OCI-LY7 (cell line): ENCODE measurements at places on chromosomes 5 and 9.
A peak's percentile ranks its signal among the peaks of the same experiment; 100 is the strongest.

DNA sequence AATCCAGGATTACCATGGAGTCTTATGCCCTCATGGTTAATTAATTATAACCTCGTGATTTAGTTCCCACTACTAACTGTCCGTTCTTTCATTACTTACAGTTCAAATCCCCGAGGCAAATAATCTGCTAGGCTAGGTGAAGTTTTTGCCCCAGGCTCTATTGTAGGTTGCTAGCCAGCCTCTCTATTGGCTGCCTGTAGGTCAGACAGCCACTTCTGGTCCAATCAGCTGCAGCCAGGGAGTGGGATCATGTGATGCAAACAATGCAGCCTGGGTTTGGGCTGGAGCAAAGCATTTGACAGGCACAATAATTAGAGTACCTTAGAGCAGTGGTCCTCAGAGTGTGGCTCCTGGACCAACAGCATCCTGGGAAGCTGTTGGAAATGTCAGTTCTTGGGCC, 17.7 kb downstream of the TMEM252 start:
- no peak for DNase-seq

- no peak for DNase-seq
These were observed 416.2 kb downstream of the IRX2 start for GRCh38 chr5:2335125-2335732.

DNA sequence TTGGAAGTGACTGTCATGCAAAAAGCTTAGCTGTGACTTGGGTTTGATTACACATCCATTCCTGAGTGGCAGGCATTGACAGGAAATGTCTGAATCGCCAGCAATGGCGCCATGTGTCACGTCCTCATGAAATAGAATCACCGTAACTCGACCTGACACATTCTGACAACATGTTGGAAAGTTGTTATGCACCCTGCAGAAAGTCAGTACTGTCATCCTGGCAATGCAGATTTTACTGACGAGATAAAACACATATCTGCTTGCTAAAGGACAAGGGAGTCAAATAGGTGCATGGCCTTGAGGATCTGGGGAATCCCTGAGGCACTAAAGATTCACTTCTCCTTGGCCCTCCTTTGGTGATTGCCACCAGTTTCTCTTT, 344.2 kb downstream of the SPATA31D1 start:
- no peak for DNase-seq

DNA sequence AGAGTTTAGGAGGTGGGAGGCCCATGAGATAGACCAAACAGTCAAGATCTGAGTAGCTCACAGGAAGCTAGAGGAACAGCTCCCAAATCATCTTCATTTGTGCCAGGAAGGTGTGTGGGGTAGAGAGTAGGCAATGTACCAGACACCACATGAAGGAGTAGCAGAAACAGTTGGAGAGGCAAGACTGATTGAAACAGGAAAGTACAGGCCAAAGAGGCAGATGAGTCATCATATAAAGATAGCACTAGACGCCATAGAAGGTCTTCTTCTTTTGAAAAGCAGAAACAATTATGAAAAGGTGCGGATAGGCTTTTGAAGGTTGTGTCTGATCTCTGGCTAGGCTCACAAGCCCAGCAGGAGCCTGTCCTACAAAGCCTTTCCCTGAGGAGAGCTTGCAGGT, 62.7 kb upstream of the PALM2AKAP2 start:
- DNase-seq: no peak

DNA sequence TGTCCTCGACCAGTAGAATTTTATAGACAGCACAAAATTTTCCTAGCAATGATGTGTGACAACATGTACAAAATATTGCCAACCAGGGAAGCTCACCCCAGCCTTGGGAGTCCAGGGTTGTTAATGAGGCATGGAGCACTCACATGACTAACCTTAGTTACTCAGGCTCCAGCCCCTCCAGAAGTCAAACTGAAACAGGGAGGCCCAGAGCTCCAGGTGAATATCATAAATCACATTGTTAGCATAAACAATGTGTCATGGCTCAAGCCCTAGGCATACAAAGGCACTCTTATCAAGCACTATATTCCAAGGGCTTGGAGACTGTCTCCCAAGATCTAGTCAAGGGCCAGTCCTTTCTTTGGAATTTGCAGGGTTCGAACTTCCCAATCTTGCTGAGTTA, 44.4 kb downstream of the TNFAIP8 start:
- no peak for DNase-seq

- DNase-seq: no peak
These were observed 453.9 kb downstream of the NFIB start for GRCh38 chr9:13860019-13860418.

GRCh38 chr9:77911928-77912327, 119.7 kb downstream of the GNAQ start:
- DNase-seq: no peak

DNA sequence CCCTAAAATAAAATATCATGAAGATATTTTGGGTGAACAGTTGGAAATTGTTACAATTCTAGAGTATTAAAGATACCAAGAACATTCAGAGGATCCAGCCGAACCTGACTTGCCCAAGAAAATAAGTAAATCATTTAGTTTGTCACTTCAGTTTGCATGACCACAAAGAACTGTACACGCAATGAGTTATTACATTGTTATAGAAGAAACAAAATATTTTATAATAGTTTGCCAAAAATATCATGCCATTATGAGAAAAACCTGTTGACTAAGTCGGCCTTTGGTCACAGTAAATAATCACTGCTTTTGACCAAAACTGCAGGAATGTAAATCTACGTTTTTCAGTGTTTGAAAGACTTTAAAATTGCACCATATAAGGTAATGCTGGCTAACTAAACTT, 27.9 kb downstream of the TRIO start:
- DNase-seq: no peak

DNA sequence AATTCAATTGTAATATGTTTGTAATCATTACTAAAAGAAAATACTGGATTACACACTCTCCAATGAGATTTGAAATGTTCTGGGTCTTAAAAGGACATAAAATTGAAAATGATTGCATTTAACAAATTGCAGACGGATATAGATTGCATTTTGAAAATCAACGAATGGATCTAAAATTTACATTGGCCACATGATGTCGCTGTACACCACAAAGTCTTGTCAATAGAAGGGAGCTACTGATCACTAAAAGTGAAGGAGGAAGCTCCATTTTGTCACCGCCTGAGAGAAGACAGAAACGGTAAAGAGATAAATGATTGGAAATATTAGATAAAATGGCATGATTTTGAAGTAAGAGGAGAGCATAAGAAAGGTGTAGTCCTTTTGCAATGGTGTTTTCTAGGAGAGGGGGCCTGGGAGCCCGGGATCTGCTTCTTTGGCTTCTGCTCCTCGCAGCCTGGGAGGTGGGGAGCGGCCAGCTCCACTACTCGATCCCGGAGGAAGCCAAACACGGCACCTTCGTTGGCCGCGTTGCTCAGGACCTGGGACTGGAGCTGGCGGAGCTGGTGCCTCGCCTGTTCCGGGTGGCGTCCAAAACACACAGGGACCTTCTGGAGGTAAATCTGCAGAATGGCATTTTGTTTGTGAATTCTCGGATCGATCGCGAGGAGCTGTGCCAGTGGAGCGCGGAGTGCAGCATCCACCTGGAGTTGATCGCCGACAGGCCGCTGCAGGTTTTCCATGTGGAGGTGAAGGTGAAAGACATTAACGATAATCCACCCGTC, at the start of gene PCDHA1:
Gene PCDHA1, plus strand, starts transcription at position 236 of the 782 bp plus-strand sequence.
- DNase-seq: peak; percentile 13

DNA sequence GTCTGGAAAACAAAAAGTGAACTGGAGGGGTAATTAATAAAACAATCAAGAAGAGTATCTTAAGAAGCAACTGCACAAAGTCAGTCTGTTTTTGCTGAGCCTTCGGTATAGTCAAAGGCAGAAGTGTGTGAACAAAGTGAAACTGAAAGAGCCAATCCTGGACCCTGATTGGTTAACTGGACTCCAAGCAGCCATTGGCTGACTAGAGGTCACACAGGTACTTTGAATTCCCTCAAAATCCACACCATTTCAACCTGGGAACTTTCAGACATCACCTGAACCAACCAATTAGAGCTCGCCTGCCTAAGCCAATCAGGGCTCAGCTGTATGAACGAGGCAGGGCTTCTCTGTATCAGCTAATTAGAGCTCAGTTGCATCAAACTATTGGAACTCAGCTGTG, 286.7 kb downstream of the TLE4 start:
- no peak for DNase-seq

- no peak for DNase-seq
These were observed 34.7 kb downstream of the GLT6D1 start for GRCh38 chr9:135604437-135605237.

DNA sequence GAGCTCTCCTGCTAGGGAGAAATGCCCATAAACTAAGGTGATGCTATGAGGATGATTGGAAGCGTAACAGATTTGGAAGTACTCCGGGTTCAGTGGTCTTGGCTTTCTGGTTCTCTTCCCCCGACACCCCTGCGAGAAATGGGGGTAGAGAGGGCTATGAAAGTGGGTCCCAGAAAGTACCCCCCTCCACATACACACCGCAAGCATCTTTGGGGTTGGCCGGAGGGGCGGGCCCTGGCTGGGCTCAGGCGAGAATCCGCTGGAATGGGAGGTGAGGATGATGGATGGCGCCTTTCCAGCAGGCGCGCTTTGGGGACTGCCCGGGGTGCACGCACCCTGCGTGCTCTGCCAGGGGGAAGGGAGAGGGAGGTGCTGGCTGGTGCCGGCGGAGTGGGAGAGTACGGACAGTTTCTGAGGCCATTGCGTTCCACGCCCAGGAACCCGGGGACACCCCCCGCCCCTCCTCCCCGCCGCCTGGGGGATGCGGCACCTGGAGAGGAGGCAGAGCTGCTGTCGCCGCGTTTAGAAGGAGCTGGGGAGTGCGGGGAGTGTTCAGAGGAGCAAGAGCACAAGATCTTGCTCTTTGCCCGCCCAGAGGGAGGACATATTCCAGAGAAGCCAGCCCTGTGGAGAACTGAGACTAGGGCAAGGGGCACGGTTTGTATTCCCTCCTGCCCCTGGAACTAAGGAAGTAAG, 1.9 kb downstream of the PCSK5 start:
- DNase-seq: no peak

GRCh38 chr5:66788556-66788955, 192.4 kb downstream of the MAST4 start:
- no peak for DNase-seq
